ENCODE measurements at places on chromosomes 6 and 20.

DNA sequence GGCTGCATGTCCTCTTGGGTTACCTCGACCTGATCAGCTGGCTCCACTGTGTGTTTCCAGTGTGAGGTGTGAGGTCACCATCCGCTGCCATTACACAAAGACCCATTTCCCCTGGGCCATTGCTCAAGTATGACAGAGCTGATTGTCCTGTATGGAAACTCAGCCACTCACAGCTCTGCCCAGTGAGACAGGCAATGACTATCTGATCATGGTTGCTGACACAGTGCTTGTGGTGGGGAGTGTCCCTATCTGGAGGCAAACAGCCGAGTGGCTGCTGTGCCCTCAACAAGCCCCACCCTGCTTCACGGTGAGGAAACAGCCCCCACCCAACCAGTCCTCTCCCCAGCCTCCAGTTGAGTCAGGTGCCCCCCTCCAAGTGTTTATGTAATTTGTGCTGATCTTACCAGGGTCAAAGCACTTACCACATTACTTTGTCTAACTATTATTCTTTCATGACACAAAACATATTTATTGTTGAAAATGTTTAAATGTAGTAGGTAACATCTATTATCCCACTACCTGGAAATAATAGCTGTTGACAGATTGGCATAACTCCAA, 11.7 kb upstream of the MAPK13 start:
- peak; percentile 72 for DNase-seq

DNA sequence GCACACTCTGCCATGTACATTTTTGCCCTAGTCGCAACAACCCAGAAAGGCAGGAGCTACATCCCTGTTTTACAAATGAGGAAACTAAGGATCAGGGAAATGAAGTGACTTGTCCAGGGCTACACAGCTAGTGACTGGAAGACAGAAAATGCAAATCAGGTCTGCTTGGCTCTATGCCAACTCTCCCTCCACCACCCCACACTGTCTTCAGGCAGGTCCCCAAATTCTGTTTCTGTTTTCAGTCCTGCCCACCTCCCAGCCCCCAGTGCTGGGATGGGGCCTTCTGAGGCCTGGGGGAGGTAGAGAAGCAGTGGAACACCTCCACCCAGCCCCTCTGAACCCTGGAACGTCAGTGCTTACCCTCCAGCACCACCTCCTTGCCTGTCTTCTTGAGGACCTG, 5.1 kb downstream of the SNTA1 start:
- DNase-seq, result no peak

DNA sequence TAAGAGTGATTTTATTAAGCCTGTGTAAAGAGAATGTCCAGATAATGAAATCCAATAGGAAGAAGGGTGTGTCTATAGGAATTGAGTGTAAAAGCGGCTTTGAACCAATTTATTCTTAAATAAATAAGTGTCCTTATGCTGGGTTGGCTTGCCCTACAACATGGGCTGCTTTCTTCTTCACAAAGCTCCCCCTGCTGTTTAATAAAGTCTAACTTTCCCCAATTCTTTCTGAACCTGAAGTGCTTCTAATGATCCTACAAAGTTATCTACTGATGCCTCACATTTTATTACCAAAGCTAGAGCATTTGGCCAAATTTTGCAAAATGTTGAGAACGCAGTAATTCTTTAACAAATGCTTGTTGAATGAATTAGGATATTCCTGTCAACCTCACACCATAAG, 36.3 kb upstream of the SIRT5 start:
- DNase-seq, result no peak

GRCh38 chr20:60695226-60696000, 556.6 kb upstream of the CDH4 start:
- no peak for DNase-seq

- DNase-seq, result no peak
Observed at GRCh38 chr6:146267946-146268345, 239.1 kb downstream of the GRM1 start.

DNA sequence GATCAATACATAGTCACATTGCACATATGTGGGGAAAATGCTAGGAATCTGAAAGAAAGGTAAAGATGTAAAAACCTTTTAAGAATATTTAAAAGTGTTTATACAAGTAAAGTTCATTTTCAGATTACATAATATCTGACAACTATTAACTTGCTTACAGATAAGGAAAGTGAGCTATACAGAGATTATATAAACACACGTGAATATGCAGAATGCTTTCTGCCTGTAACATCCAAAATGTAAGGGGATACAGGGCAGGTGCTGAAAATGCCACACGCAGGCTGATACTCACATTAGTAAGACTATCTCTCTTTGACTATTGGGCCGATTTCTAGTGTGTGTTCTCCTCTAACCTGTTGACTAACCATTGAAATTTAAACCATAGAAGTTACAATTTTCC, 17.9 kb upstream of the MAP7 start:
- DNase-seq, result no peak

- DNase-seq, result no peak
Observed at GRCh38 chr6:147825848-147826247, 317.4 kb downstream of the SAMD5 start.

GRCh38 chr6:77466055-77466450, 2.8 kb upstream of the HTR1B start:
- DNase-seq, result peak; percentile 6

- no peak for DNase-seq
Observed at GRCh38 chr6:14129575-14129974, 12.0 kb downstream of the CD83 start.

DNA sequence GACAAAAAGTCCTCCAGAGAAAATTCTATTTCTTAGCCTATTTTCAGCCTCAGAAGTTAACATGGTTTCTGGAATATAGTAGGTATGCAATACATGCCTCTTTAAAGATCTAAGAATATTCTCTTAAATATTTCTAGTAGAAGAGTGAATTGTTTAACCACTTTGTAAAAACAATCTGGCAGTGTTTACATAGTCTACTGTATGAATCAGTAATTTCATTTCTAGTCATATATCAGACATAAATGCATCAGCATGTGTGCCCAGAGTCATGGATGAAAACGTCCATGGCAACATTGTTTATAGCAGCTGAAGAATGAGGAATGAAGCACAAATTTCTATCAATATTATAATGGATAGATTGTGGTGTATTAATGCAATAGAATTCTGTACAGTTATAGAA, 124.9 kb downstream of the NKAIN2 start:
- DNase-seq, result no peak

- no peak for DNase-seq
Observed at GRCh38 chr20:47875297-47876025, 90.2 kb upstream of the SULF2 start.

Measured in GF-D8 (cell line).